ENCODE measurements at places on chromosomes 1 and 21.

DNA sequence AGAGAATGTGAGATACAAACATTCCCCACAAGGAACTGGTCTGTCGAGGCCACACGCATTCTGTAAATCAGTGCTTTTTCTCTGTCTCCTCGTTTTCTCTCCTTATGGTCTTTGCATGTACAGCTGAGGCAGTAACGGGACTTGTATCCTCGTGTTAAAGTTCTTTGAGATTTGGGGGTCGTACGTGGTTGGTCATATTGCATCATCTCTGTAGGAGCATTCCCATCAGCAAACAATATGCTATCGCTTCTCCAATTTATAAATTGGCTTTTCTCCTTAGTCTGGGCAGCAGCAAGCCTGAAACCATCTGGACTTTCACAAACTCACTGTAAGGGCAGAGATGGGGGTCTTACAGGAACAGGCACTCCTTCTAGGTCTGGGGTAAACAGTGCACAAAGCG lies 13.0 kb upstream of the TRIM17 start:
- no peak for DNase-seq

- DNase-seq = no peak
Observed at GRCh38 chr1:245588116-245588639, 433.4 kb downstream of the KIF26B start.

GRCh38 chr21:45288441-45288841 lies 746 bp upstream of the POFUT2 start:
- no peak for DNase-seq

GRCh38 chr1:185681034-185681633 lies 53.1 kb upstream of the HMCN1 start:
- no peak for DNase-seq

DNA sequence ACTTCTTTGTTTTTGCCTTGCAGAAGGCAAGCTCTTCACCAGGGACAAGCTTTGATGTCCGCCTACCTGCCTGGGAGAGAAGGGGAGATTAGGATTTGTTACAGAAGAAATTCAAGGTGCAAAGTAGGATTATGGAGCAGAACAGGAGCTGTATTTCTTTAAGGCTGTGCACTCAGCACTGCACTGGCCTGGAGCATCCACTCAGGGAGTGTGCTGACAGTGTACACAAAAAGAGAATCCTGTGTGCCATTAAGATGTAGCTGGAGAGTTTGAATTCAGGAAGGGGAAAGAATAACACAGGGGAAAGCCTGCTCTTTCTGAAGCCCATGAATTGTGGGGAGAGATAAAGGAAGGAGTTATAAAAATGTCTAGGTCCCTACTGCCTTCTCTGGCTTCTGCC lies 137.7 kb upstream of the ETS2 start:
- no peak for DNase-seq

GRCh38 chr1:5821540-5822176 lies 170.6 kb downstream of the NPHP4 start:
- no peak for DNase-seq

DNA sequence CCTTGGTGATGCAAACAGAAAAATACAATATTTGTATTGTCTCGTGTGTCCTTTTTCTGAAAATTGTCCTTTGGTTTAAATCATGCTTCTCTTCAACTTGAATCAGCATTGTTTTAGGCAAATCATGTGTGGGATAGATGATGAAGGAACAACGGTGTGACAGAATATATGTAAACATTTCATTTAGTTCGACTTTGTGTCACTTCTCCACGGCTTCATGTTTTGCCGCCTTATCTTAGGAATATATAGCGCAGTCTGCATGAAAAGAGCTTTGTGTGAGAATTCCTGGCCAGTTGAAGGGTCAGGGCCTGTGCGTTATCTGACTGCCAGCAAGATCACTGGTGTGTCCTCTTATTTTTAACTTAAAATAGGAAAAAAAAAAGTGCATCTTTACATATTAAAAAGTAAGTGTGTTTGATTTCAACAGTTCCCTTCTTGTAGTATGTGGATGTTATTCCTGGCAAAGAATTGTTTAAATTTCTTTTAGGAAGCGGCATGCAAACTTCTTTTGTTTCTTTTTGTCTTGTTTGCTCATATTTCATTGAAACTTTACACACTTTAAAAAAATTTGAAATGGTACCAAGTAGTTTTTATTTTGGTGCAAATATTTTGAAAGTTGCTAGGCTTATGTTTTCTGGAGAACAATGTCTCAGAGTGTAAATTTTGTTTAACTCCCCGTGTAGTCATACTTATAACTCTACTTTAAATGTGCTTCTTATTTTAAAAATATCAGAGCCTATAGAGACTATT lies 465.2 kb downstream of the USP25 start:
- no peak for DNase-seq

DNA sequence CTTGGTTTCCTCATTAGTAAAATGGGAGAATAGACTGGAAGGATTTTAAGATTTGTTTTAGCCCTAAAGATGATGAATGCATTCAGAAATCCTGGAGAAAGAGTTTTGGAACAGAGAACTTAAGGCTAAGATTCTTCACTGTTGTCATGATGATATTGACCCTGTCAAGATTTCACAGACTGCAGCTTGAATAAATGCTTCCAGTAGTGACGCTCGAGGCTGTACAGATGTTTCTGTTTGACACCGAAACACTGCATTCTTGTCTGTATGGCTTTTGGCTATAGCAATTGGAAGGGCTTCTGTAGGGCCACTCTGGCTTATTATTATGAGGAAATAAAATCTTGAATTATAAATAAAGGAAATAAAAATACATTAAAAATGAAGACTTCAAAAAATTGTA lies 25.7 kb downstream of the SIM2 start:
- DNase-seq = no peak

DNA sequence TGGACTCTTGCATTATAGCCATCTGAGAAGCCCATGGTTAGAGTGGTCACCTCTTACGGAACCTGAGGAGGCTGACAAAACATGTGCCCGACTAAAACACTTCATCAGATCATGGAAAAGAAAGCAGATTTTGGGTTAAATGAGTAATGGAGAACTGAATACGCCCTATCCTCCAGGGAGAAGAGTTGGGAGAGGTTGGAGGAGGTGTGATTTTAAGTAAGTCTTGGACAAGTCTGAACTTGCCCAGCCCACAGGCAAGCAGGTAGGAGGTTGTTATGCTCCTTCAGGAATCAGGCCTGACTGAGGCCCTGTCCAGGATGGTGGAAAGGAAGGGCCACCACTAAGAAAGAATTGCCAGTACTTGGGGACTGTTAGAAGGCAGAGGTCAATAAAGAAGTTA lies 255.8 kb downstream of the TGFB2 start:
- DNase-seq = no peak

DNA sequence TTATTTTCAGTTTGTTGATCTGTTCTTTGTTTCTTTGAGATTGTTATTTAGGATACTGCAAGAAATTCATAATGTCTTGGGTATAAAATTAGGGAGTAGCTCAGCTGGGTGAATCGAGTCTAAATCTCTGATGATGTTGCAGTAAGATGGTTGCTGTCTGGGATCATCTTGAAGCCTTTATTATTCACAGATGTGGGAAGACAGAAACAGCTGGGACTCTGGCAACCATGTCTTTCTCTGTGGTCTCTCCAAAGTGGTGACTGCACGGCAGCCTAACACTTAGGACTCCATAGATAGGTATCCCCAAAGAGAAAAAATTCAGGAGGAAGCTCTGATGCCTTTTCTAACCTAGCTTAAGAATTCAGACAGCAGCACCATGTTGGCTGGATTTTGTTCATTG lies 52.7 kb downstream of the RAP1A start:
- DNase-seq = no peak

DNA sequence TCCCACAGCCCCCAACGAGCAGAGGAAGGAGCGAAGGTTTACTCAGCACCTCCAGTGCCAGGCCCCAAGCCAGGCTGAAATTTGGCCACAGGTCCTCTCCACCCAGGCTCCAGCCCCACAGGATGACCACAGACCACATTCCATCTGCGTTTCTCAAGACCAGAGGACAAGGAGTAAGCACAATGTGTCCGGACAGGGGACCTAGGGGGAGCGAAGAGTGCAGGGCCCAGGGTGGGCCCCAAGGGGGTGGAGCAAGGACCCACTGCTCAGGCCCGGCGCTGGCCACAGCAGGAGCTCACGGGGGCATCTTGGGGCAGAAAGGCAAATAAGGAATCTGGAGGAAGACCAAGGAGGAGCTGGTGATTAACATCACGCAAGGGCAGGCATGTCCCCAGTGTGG lies 100.5 kb downstream of the NPHP4 start:
- DNase-seq = no peak

DNA sequence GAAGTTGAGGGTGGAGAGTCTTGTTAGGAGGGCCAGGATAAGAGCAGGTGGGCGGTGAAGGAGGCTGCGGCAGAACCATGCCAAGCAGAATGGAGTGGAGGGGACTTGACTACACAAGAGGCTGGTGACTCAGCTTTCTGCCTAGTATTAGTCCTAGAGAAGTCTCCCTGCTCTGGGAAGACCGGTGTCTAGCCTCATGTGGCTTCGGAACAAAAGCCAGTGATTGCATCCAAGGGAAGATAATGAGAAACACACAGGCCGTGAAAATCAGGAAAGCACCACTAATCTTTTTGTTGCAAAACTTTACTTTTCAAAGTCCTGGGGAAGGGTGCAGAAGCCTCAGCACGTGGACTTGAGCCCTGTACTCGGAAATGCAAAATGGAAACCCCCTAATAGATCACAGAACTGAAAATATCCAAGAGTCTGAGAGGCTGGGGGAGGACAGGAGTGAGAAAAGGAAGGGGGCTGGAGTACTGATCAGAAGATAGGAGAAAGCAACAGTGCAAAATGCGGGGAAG lies 31.4 kb downstream of the DDR2 start:
- no peak for DNase-seq

GRCh38 chr21:44441581-44442265 lies 13.6 kb upstream of the LRRC3 start:
- no peak for DNase-seq

GRCh38 chr1:177082855-177083693 lies 81.4 kb downstream of the ASTN1 start:
- DNase-seq = no peak

GRCh38 chr1:1776672-1777582 lies 1.3 kb downstream of the NADK start:
- no peak for DNase-seq

- no peak for DNase-seq
Observed at GRCh38 chr1:205965036-205965884, 22.0 kb upstream of the SLC26A9 start.

- no peak for DNase-seq
Observed at GRCh38 chr1:32828341-32828740, 10.9 kb downstream of the S100PBP start.

- no peak for DNase-seq
Observed at GRCh38 chr1:219993554-219994433, 52.5 kb downstream of the EPRS1 start.

- DNase-seq = no peak
Observed at GRCh38 chr1:89812992-89813391, 7.8 kb upstream of the LRRC8D start.

- DNase-seq = no peak
Observed at GRCh38 chr21:34157521-34157920, 84.1 kb downstream of the MRPS6 start.

All from activated CD8-positive, alpha-beta memory T cell treated with anti-CD3 and anti-CD28 coated beads for 1 hour (primary cell).